ENCODE measurements at places on chromosomes 3 and 15.

- no peak for DNase-seq
These were observed 11.2 kb downstream of the CSNK1G1 start for GRCh38 chr15:64344651-64345294.

DNA sequence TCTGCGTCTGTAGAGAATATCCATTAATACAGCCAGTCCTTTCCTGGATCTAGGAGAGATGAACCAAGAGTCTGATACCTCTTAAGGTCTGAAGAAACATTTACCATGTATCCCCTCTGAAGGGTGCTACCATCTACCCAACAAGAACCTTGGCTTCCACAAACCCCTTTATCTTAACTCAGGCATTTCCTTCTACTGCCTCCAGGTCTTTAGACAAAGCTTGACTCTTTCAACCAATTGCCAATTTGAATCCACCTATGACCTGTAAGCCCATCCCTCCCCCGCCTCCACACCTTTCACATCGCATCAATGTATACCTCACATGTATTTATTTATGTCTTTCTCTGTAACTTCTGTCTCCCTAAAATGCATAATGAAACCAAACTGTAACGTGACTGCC, 139.5 kb downstream of the SNRK start:
- no peak for DNase-seq

- DNase-seq = no peak
These were observed 307.1 kb upstream of the DPH6 start for GRCh38 chr15:35852818-35853624.

- peak; percentile 54 for DNase-seq
These were observed 817 bp downstream of the CLK3 start for GRCh38 chr15:74616366-74616939.
